ENCODE measurements at places on chromosomes 3 and 15. TPM values are rescaled to one million over a fixed set of nuclear protein-coding genes. Genes with fewer than 3 reads are reported as not detected.

Gene CSK
- 48.3 TPM for polyA plus RNA-seq

Gene WDR93
- 2.3 TPM for polyA plus RNA-seq

Gene CXCR6
- 0.14 TPM for polyA plus RNA-seq

Gene ZNF609
- polyA plus RNA-seq, result 37.7 TPM

Measured in right renal pelvis (tissue), 4 donors.